ENCODE measurements at places on chromosomes 5 and 9.

DNA sequence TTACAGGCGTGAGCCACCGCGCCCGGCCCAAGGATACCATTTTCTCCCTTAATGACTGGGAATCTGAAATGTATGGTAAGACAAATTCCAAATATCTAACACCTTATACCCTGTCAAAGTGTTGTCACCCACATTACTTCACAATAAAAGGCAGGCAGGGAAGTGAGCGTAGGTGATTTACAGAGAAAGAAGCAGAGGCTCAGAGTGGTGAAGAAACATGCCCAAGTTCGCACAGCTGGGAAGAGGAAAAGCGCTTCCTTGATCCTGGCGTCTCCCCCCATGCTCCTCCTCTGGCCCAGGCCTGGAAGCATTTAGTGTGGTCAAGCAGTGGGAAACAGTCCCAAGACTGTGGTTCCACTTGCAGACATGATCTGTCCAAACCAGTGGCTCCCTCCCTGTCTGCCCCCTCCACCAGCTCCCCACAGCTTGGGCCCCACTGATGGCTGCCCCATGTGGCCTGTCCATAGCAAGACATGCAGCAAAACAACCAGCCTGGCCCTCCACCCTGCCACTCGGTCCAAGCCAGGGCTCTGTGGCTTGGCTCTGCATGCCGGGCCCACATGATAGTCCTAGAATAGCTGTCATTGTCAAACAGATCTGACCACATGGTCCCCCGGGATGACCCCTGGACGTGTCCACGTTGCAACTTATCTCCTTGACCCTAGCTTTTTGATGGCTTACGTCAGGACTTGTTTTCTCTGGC, 107.2 kb downstream of the TTLL11 start:
- DNase-seq, result no peak

GRCh38 chr5:171701100-171701541, 84.5 kb upstream of the SMIM23 start:
- DNase-seq, result no peak

GRCh38 chr5:39440958-39441624, 16.3 kb upstream of the DAB2 start:
- DNase-seq, result no peak

GRCh38 chr9:88574953-88575352, 40.0 kb downstream of the NXNL2 start:
- no peak for DNase-seq

- DNase-seq, result no peak
These were observed 43.4 kb upstream of the PDE8B start for GRCh38 chr5:77167063-77167462.

- no peak for DNase-seq
These were observed 40.3 kb upstream of the CDKN2AIPNL start for GRCh38 chr5:134451936-134452505.

DNA sequence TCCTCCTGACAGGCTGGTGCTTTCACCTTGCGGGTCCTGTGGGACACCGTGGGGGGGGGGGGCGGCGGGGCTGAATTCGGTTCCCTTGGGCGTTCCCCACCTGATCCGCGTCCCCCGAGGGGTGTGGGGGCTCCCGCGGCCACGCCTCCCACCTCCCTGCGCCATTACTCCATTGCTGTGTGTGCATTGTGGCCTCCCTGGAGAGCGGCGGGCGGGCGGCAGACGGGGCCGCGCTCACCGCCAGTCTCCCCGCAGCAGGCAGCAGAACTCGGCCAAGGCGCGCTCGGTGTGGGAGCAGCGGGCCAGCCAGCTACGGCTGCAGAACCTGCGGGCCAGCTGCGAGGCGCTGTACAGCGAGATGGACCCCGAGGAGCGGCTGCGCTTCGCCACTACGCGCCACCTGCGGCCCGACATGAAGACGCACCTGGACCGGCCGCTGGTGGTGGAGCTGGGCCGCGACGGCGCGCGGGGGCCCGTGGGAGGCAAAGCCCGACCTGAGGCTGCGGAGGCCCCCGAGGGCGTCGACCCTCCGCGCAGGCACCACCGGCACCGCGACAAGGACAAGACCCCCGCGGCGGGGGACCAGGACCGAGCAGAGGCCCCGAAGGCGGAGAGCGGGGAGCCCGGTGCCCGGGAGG, 145.3 kb downstream of the CACNA1B start:
- no peak for DNase-seq

DNA sequence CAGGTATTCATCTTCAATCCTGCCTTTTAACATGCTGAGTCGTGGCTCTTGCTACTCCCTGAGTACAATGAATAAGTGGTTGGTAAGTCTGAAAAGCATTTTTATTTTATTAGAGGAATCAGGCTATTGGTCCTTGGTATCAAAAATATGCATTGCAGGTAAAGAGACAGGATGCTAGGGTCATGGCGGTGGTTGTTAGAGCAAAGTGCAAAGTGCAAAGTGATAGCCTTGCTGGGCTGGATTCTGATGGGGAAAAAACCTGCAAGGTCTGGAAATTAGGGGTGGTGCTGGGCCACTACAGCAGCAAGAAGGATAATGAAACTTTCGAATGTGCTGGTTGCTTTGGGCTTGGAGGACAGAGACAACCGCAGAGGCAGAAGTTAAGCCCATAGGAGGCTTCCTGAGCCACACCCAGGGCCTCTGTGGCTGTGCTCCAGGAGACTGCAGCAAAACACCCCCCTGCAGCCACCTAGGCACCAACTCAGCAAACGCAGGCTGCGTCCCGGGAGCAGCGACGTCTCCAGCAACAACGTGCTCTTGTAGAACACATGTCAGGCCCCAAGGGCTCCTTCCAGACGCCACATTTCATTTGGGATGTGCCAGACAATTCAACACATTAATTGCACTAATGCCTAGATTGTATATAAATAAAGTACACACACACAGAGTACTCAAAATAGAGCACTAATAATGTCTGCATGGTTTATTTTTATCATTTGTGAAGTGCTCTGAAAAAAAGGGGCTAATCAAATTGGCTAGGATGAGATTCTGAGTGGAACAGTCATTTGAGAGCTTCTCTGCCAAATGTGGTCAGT, 149.8 kb upstream of the RAPGEF1 start:
- no peak for DNase-seq

GRCh38 chr5:179311581-179311980, 33.7 kb downstream of the ADAMTS2 start:
- DNase-seq, result no peak

GRCh38 chr9:80134487-80134886, 562.7 kb downstream of the TLE4 start:
- no peak for DNase-seq

DNA sequence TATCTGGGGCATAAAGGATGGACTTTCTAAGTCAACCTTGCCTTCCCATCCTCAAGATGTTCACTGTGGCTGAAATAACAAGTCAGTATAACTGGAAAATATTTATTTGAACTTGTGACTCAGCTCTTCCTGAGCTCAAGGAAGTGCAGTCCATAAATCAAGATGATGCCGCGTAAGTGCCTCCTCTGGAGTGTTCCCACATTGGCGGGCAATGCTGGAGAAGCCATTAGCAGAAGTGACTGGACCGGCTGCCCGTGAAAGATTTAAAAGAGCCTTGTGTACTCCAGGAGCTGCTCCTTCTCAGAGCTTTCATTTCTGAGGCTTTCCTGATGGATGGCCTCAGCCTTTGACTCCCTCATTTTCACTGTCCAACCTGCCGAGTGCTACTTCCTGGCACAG, 17.4 kb downstream of the TMOD1 start:
- no peak for DNase-seq

- no peak for DNase-seq
These were observed 701.7 kb downstream of the SEMA5A start for GRCh38 chr5:8844206-8844605.

GRCh38 chr5:149007174-149007573, 55.7 kb downstream of the SH3TC2 start:
- no peak for DNase-seq

GRCh38 chr9:131752231-131752884, 12.5 kb upstream of the RAPGEF1 start:
- DNase-seq, result no peak

GRCh38 chr5:989961-990530, 18.6 kb upstream of the NKD2 start:
- DNase-seq, result no peak

- DNase-seq, result no peak
These were observed 283.0 kb downstream of the CEMIP2 start for GRCh38 chr9:71485326-71485725.

DNA sequence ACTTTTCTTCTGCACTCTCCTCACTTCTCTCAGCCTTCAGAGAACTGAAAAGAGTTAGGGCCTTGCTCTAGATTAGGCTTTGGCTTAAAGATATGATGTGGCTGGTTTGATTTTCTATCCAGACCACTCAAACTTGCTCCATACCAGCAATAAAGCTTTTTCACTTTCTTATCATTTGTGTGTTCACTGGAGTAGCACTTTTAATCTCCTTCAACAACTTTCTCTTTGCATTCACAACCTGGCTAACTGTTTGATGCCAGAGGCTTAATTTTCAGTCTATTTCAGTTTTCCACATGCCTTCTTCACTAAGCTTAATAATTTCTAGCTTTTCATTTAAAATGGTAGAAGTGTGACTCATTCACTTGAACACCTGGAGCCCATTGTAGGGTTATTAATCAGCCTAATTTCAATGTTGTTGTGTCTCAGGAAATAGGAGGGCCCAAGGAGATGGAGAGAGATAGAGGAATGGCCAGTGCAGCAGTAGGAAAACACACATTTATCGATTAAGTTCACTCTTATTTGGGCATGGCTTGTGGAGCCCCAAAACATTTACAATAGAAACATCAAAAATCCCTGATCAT, 5.9 kb downstream of the ATPSCKMT start:
- DNase-seq, result no peak

DNA sequence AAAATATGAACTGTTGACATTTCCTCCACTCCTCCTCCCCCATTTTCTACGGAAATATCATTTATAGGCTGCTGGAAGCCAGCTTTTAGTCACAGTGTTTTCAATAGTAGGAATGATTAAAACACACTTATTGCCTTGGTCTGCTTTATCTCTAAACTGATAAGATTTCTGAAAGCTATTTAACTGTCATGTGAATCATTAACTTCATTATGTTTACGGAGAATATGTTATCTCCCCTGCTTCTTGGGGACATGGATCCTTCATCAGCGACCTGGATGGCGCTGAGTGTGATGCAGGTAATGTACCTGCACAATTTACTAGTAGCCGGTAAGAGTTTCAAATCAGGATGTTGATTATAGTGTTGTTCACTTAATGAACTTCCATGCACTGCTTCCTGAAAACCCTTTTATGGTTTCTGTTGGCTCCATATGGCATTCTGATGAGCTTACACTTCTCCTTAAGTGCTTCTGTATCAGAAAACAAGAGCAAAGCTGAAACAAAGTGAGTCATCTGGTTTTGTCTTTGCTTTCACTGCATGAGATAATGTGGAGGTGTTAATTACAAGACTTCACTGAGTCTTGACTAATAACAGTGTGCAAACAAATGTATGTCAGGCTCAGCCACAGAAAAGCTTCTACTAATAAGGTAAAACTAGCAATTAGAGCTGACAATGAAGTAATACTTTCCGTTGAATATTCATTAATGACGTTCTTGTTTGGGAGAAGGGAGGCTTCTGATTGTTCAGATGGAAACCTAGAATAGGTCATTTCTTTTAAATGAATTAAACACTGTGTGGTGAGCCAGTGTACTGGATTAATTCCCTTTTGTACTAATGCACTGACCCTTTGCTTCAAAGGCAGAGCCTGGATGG, 162.4 kb upstream of the ZNF608 start:
- no peak for DNase-seq

DNA sequence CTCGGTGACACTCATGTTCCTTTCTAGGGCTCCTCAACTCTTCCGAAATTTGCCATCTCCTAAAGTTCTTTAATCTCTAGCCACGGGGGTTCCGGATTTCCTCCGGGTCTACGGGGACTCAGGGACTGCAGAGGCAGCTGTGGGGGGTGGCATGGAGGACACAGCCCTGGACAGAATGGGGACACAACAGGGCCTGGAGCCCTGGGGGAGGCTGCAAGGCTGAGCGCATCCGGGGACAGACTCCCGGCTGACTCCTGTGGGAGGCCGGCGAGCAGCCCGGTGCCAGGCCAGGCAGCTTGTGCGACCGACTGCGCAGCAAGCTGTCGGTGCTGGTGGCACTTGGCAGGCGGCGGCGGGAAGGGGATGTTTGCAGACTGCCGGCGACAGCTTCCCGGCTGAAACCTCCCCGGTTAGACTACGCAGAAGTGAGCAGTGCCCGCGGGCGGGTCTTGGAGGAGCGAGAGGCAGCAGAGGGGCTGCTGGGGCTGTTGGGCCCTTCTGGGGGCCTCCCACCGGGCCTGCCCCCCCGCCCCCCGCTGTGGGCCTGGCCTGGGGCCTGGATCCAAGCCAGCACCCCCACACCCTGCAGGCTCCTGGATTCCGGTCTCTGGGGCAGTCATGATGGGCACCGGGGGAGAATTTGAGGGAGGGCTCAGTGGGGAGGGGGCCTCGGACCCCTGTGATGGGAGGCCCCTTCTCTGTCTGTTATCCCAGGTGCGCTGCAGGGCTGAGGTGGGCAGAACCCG, 28.7 kb upstream of the UBAC1 start:
- DNase-seq, result no peak

DNA sequence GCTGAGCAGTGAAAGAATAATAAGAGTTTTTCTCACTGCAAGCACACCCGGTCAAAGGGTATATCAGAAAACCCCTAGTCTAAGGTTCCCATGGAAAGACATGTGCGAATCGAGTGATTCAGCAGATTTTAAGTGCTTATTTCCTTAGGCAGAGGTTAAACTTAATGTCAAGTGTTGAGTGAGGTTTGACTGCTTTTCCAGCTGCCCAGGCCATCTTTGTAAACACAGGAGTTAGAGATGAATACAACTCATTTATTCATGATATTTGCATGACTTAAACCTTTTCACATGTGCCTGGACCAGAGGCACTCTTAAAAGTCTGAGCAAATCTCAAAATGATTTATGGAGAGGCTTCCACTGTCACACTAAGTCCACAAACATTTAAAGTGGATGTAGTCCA, 137.8 kb upstream of the RGMB start:
- DNase-seq, result no peak

- DNase-seq, result no peak
These were observed 2.3 kb downstream of the PNPLA7 start for GRCh38 chr9:137547687-137548543.

DNA sequence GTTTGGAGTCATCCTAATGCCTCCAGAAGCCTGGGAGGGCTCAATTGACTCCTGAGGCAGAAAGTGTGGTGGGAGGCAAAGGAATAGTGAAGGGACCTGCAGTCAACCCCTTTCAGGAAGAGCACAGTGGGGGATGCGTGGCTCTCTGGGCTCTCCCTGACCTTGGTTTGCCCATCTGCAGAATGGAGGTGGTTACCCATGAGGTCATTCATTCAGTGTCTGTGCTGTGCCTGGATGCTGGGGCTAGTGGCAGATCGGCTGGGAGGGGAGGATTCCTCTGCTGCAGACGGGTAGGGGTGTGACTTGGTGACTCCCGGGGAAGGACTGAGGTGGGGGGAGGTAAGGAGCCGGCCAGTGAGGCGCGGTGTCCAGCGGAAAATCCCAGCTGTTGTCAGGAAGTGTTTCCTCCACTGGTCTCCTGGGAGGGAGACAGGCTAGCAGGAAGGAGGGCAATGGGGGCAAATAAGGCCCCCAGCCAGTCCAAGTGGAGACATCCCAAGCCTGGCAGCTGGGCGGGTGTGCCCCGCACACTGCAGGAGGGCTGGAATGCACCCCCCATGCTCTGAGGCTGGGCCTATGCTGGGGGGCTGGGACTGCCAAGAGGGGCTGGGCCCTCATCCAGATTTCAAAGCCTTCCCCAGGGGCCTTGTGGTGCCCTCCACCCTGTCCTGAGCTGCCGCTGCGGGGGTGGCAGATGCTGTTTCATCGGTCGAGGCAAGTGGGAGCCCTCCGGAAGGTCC, 10.9 kb downstream of the CXXC5 start:
- no peak for DNase-seq
